ENCODE measurements at places on chromosomes 5 and 9. TPM values are rescaled to one million over a fixed set of nuclear protein-coding genes. Genes with fewer than 3 reads are reported as not detected.

AFF4 gene
- 40.1 TPM for total RNA-seq

NR5A1 gene
- total RNA-seq: not detected

DOLPP1 gene
- 20.4 TPM for total RNA-seq

PPP3R2 gene
- total RNA-seq: not detected

NR2F1-AS1 gene
- 24.4 TPM for total RNA-seq

TLE4 gene
- 337 TPM for total RNA-seq

DNA sequence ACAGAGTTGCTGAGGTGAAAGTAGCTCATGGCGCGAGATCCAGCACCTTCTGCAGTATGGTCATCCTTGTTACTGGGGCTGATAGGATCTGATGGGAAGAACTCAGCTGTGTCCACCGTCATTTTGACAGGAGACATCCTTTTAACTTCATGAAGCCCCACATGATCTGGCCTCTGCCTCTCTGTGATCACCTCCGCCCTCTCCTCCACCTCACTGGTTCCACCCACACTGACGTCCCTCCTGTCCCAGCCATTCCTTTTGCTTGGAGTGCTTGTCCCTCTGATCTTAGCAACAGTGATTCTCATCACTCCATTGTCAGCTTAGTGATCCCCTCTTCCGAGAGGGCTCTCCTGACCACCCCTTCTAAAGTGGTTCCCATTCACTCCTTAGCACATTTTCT, 25.8 kb downstream of the NEUROG1 start:
- no peak for DNase-seq

DNA sequence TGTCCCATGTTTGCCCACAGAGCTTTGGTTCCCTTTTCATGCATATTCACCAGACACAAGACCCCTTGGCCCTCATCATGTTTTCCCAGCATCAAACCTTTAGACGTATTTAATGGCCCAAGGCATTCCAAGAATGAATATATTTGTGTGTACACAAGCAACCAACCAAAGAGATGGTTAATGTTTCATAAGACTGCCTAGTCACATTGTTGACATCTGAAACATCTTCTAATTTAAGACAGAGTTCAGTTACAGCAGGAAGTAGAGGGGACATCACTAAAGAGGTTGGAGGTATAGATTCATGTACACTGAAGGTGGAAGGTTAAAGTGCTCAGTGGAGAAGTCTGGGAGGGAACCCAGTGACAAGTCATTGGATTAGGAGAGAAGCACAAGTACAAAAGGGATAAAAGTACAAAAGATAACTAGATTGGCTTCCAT, 49.1 kb downstream of the SUSD1 start:
- DNase-seq: no peak

DNA sequence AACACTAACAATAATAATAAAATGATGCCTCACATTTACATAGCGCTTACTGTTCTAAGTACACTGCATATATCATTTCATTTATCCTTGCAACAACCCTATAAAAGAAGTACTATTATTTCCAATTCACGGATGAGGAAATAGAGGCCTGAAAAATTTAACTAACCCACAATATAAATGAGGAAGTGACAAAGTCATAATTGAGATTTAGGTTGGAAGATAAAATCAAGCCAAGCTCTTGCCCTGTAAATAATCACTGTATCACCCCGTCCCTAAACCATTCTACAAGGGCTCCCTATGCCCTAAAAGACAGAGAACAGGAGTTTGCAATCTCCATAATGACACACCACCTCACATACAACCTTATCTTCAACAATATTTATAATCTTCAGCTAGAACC, 49.6 kb downstream of the STRBP start:
- no peak for DNase-seq

DNA sequence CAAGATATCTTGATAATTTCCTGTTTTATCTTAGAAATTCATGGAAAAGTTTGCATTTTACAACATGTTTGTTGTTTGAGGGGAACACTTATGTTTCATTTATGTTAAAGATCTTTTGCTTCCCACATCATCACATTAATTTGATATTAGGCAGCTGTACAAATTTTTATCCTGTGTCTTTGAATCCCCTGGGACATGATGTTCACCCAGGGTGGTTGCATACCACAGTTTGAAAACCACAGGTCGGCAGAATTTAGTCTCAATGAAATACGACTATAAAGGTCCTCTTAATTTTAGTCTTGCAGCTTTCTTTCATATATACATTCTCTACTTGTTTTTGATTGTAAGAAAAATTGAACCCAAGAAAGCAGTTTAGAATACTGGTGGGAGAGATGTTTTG, 3.7 kb downstream of the NAA35 start:
- DNase-seq: no peak

DNA sequence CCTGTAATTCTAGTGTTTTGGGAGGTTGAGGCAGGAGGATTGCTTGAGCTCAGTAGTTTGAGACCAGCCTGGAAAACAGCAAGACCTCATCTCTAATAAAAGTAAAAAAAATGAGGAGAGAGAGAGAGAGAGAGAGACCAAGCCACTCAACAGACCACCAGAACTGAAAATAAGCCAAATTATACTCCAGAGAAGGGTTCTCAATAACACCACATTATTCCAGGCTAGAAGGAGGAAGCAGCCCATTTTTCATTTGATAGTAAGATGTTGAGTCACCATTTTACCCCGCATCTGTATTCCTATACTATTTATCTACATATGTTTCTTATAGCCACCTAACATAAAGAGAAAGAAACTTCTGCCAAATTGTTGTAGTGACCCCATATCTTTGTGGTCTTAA, 134.8 kb downstream of the PCSK5 start:
- DNase-seq: no peak

DNA sequence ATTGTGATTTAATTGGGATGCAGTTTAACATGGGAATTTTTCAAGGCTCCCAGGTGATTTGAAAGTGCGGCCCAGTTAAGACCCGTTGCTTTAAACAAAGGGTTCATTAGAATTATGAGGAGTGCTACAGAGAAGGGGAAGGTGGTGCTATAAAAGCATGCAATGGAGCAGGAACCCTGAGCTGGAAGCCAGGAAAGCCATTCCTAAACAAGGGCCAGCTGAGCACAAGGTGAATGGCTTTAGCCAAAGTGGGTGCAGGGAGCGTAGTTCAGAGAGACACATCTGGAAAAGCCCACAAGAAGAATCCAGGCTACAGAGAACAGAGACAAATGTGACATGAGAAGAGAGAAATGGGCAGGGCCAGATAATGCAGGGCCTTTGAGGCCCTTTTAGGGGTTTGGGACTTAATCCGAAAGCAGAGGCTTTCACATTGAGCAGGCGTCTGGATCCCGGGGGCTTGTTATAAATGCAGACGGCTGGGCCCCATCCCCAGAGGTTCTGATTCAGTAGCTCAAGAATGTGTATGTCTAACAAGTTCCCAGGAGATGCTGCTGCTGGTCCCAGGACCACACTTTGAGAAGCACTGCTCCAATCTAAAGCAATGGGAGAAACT, 138.1 kb upstream of the WWC1 start:
- no peak for DNase-seq

DNA sequence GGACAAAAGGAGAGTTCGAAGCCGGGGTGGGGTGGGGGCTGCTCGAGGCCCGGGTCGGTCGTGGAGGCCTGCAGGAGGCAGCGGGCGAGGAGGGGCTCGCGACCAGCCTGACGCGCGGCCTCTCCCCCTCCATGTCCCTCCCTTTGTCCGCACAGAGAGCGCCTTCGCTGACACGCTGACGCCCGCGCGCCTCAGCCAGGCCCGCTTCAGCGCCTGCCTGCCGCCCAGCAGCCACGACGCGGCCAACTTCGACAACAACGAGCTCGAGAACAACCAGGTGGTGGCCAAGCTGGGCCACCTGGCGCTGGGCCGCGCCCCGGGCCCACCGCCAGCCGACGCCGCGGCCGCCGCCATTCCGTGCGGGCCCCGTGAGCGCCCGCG, 42.2 kb downstream of the NEURL1B start:
- DNase-seq: no peak

- DNase-seq: peak; percentile 57
Observed at GRCh38 chr9:22529426-22530199, 83.0 kb downstream of the DMRTA1 start.

DNA sequence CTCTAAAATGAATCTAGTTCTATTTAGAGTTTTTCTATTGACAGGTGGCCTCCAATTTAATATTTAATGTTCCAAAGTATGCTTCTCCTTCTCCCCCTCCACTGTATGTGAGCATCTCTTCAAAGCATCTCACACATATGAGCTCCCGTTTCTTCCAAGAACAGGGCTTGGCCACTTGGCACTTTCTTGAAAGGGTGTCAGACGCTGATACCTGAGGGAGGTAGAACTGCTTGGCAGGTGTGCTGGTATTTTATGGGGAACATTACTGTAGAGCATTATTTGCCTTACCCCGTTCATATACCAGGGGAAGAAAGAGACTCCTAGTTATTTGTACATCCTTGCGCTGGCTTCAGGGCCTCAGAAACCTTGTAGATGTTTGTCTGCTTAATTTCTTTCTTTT, 1.9 kb downstream of the RCL1 start:
- DNase-seq: no peak

DNA sequence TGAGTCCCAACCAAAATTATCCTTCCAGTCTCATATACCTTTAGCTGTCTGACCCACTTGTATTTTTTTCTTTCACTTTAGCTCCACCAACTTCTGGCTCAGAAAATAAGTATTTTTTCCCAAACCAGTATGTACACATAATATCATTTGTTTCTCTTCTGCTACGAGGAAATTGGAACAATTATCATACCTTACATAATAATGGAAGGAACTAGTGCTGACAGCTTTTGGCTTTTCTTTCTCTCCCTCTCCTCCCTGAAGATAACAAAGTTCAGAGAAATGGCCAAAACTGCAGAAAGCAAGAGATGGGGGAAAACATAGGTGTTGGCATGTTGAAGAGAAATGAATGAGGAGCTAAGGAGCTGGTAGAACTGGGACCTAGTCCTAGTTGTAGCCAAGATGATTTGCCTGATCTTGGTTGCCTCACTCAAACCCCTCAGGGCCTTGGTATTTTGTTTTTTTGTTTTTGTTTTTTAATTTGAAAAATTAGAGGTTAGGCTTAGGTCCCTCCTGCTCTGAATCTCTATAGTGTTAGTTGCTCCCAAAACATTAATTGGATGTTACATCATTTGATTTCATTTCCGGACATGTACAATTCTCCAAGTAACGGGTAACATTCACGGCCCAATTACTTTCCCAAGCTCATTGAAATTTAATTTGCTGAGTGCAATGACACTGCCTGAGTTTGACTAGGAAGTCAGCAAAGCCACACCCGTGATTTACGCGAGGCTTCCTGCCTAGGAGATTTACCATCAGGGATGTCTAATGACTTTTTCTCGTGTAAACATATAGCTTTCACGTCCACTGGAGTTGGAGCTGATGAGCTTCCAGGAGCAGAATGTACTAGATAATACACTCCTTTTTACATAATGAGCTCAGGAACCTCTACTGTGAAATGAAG, 291.6 kb downstream of the TLE1 start:
- peak; percentile 32 for DNase-seq

- DNase-seq: no peak
Observed at GRCh38 chr9:104256696-104257062, 162.6 kb downstream of the SMC2 start.

- DNase-seq: no peak
Observed at GRCh38 chr5:65779643-65780042, 57.6 kb downstream of the NLN start.

DNA sequence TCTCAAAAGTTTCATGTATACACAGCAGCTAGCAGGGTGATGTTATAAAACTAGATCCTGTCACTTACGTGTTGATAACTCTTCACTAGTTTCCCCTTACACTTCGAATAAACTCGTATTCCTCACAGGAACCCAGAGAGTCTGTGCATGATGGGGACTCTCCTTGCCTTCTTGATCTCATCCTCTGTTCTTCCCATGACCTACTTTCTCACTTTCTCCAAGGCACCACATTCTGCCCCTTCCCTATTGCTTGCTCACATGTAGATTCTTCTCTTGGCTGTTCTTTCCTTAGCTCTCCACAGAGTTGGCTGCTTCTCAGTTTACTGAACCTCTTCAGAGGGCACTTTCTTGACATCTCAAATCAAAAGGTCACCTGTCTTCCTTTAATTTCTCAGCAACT, 1.2 kb upstream of the AOPEP start:
- no peak for DNase-seq

GRCh38 chr9:135663857-135664256, 748 bp downstream of the LCN9 start:
- no peak for DNase-seq

DNA sequence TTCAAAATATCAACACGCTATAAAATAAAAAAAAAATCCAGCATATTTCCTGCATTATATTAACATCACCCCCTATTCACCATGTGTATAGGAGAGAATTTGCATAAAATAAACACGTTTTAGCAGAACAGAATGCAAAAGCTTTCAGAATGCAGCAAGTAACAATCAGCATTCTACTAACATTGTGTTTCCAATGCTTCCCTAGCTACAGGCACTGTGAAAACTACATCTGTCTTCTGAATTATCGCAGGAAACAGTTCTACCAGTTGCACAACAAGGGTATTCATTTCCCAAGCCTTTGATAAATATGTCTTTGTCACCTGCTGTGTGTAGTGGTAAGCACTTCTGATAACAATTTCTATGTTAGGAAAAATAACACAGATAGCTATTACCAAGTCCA, 1015.8 kb downstream of the CDH18 start:
- no peak for DNase-seq

DNA sequence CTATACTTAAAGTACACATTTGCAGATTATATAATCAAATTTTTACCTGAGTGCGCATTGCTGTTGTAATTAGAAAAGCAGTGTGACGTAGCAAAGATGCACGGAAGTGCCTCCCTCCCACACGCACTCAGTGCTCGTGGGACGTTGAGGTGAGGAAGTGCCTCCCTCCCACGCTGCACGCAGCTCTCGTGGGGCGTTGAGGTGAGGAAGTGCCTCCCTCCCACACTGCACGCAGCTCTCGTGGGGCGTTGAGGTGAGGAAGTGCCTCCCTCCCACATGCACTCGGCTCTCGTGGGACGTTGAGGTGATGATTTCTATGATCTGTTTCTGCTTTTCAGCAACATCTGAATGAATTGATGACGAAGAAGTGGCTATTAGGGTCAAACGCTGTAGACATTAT, 21.0 kb downstream of the EXOC3 start:
- no peak for DNase-seq

DNA sequence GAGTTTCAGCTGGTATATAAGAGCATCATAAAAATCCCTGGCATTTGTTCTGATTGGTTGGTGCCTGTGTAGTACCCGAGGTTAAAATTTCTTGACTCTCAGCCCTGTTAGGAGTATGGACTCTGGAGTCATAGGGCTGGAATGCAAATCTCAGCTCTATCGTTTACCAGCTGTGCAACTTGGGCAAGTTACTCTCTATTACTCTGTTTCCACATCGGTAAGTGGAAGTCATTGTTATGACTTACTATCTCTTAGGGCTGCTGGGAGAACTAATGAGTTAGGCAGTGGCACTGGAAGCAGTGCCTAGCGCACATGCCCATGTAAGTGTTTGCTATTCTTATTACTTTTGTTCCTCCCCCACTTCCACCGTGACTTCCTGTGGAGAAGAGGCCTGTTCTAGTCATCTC, 141.6 kb downstream of the BOD1 start:
- DNase-seq: peak; percentile 23
